ENCODE measurements at places on chromosomes 11 and 22.

DNA sequence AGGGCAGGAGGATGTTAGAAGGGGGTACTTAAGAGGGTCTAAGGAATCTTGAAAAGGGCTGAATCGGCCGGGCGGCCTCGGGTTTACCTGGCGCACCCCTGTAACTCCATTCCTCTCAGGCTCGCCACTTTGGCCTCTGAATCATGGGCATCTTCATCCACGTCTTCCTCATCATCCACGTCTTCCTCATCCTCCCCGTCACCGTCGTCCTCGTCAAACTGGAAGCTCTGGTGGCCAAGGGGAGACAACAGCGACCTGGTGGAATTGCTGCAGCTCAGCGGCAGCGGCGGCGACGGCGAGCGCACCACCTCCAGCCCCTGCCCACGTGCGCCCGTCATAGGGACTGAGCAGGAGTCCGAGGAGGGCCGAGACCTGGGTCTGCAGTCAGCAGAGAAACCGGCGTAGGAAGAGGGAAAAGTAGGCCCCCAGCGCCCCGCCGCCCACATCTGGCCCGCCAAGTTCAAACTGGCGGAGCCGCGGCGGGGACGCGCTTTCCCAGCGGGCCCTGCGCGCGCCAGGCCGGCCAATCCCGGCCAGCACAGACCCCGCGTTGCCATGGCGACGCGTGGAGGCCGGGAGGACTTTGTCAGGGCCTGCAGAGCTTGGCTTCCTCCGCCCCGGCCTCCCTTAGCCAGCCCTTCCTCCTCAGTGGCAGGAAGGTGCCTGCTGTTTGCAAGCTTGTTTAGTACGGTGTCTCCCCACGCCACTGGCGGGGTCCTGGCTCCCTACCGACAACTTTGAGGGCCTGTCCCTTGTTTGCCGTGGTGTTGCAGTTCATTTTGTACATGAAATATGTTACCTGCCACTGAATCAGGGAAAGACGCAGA, at the start of gene CCDC34:
Gene CCDC34 (minus strand): TSS at position 467 of the 827 bp plus-strand sequence. CDS start 21 bp downstream, at position 446.
- DNase-seq, result peak; percentile 96

- DNase-seq, result no peak
Observed at GRCh38 chr11:122123263-122123929, 7.4 kb upstream of the BLID start.

DNA sequence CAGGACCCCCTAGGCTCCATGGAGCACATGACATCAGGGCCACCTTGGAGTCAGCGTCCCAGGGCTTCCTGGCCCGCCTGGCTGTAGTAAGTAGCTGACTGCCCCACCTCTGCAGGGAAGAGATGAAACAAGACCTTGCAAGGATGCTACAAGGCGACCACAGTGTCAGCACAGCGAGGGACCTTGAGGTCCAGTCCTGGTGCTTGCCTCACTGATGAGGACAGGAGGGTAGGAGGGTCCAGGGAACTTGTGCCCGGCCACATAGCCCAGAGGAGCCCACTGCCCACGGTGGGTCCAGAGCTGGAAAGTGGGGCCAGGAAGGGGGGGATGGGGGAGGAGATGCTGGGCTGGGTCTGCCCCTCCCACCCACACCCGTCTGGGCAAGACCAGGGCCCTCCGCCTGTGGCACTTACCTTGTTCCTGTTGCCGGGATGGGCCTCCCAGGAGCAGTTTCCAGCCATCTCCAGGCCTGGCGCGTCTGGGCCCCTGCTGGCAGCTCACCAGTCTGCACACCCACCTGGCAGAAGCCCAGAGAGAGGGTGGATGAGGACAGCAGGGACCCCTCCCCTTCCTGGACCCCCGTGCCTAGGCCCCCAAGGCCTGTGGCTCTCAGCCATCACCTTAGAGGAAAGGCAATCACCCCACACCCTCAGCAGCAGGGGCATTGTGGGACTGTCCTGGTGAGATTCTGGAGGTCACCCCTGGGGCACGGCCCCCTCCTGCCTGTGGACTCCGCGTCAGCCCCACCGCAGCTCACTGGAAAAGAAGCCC, 3.4 kb downstream of the MRGPRF start:
- DNase-seq, result no peak

DNA sequence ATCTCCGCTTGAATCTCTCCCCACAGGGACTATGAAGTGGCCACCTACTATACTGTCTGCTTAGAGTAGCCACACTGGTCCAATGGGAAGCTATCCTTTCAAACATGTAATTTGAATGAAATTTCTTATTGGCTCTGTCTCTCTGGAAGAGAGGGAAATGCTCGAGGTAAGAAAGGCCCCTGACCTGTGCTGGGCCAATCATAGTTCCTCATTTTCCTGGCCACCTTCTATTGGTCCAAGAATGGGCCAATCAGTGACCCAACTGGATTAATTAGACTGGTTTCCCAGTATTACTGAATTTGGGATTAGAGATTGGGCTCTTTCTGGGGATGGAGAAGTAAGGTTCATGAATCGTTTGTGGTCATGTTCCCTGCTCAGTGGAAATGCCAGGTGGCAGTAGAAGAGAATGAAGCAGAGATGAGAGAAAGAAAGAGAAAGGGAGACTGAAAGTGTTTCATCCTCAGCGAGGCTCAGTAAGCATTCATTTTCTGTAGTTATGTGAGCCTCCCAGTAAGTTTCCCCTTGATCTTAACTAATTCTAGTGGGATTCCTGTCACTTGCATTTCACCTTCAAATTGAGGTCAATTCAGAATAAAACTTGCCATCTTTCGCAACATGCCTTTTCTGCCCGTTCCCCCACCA, 8.4 kb upstream of the MMP20 start:
- DNase-seq, result no peak

DNA sequence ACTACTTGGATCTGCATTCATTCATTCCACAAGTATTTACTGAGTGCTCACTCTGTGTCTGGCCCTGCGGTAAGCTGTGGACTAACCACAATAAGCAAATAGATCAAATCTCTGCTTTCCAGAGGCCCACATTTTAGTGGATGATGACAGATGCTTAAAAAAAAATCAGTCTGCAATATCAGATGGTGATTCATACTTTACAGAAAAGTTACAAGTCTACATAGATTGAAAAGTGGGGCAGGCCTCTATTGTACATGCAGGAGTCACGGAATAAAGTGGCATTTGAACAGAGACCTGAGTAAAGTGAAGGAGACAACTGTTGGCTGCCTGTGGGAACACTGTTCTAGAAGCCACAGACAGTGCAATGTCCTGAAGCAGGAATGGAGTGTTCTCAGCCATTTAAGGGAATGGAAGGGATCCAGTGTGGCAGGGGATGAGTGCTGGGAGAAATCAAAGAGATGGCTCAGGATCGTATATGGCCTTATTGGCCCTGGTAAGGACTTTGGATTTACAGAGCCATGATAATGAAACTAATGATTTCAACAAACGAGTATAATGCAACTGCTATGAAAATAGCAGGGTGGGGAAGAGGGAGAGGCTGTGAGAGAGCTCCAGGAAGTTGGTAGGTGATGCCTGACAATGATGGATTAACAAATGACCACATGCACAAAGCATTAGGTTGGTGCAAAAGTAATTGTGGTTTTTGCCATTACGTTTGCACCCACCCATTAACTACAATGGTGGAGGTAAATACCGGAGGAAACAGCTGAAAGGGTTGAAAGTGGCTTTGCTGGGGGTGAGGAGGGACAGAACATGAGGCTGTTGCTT, 31.1 kb downstream of the TMEM45B start:
- DNase-seq, result no peak

DNA sequence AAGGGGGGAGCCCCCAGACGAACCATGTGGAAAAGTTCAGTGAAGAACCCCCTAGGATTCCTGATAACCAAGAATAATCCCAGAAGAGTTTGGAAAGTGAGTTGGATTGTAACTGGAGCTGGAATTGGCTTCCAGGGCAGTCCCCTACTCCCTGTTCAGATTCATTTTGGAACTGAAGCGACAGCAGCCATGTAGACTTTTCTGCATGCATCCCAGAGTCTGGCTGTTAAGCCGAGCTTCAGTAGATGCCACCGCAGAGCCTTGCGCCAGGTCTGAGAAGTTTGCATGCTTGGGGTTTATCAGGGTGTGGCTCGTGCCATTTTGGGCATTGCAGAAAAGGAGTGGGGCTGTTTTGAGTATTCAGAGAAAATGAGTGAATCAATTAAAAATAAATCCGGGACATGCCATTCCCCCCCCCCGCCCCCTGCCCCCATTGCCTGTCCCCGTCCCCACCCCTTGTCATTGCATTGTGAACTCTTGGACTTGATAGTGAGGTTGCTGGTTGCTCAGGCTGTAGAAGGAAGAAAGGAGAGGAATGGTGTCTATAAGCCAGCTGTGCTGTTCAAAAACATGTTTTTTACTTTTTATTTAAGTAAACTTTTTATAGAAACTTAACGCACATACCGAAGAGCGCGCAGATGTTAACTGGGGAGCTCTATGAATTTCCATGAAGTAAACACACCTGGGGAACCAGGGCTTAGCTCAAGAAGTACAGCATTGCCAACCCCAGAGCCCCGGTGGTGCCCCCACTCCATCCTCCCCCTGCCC, 71.2 kb downstream of the LDLRAD3 start:
- no peak for DNase-seq

- no peak for DNase-seq
Observed at GRCh38 chr11:8641332-8641731, 41.1 kb downstream of the TRIM66 start.

GRCh38 chr11:46414466-46414796, 22.9 kb upstream of the CHRM4 start:
- DNase-seq, result no peak

DNA sequence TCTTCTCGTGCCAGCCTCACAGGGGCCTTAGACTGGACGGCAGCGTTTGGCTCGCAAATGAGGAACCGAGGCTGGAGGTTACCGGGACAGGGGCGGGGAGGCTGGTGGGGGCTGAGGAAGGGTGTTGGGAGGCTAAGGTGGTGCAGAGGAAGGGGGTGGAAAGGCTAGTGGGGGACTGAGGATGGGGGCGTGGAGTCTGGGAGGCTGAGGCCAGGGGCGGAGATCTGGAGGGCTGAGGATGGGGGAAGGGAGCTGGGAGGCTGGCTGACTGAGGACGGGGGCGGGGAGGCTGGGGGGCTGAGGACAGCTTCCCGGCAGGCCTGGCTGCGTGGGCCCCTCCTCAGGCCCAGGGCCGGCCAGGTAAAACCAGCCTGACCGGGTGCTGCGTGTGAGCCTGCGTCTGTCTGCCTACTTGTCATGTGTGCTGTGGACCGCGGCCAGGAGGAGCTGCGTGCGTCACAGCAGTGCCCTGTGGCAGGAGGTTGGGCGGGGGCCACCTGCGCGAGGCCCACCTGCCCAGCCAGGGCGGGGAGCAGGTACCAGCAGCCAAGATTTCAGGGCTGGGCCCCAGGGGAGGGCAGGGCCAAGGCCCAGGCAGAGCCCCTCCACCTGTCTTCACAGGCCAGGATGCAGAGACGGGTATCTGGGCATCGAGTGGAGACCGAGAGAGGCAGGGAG, 9.4 kb upstream of the PIM3 start:
- DNase-seq, result no peak

DNA sequence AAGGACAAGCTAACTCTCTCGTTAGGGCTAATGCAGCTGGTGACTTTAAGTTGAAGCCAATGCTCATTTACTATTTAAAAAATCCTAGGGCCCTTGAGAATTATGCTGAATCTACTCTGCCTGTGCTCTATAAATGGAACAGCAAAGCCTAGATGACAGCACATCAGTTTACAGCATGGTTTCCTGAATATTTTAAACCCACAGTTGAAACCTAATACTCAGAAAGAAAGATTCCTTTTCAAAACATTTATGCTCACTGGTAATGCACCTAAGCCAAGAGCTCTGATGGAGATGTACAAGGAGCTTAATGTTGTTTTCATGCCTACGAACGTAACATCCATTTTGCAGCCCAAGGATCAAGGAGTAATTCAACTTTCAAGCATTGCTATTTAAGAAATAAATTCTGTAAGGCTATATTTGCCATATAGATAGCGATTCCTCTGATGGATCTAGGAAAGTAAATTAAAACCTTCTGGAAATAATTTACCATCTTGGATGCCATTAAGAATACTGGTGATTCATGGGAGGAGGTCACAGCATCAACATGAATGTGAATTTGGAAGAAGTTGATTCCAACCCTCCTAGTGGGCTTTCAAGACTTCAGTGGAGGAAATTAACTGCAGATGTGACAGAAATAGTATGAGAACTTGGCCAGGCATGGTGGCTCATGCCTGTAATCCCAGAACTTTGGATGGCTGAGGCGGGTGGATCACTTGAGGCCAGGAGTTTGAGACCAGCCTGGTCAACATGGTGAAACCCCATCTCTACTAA, 14.5 kb downstream of the XNDC1N start:
- no peak for DNase-seq

GRCh38 chr11:72119198-72119597, 6.7 kb upstream of the ANAPC15 start:
- no peak for DNase-seq

DNA sequence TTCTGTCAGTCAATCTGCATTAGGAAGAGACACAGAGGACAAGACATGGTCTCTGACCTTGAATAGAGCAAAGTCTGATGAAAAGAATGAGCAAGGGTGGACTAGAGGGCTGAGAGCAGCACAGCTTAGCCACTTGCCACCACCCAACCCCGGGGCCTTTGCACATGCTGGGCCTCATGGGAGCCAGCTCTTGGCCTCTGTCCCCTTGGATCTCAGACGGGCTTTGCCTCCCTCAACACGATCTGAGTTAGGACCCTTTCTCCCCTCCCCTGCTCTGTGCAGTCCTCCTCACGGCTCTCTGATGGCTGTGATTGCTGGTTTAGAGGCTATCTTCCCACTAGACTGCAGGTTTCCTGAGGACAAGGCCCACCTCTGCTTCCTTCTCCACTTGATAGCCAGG, 131.6 kb upstream of the B3GAT1 start:
- DNase-seq, result no peak

GRCh38 chr11:41201156-41201555, 258.3 kb downstream of the LRRC4C start:
- DNase-seq, result peak; percentile 6
